ENCODE measurements at places on chromosomes 11 and 22. TPM values are rescaled to one million over a fixed set of nuclear protein-coding genes. Genes with fewer than 3 reads are reported as not detected.

Gene RAG2
- not detected for total RNA-seq

Gene KCNJ5
- 1.00 TPM for total RNA-seq

Gene RIMBP3B
- 0.17 TPM for total RNA-seq

Gene OR2D2
- total RNA-seq: 0.24 TPM

Gene POLR2L
- 38.0 TPM for total RNA-seq

Gene OR52A1
- total RNA-seq: not detected

Gene SCUBE1
- 2.1 TPM for total RNA-seq

Gene CNGA4
- total RNA-seq: 0.17 TPM

Gene ACR
- total RNA-seq: not detected

Gene INS
- not detected for total RNA-seq

Gene PRR5L
- total RNA-seq: 7.5 TPM

Gene EFCAB6
- 1.0 TPM for total RNA-seq

Gene OR4D10
- total RNA-seq: not detected
